Thymus (tissue), 14 donors: ENCODE measurements at places on chromosomes 4 and X. TPM values are rescaled to one million over a fixed set of nuclear protein-coding genes. Genes with fewer than 3 reads are reported as not detected.

Gene PCDH18
- polyA plus RNA-seq = 1.7 TPM

DNA sequence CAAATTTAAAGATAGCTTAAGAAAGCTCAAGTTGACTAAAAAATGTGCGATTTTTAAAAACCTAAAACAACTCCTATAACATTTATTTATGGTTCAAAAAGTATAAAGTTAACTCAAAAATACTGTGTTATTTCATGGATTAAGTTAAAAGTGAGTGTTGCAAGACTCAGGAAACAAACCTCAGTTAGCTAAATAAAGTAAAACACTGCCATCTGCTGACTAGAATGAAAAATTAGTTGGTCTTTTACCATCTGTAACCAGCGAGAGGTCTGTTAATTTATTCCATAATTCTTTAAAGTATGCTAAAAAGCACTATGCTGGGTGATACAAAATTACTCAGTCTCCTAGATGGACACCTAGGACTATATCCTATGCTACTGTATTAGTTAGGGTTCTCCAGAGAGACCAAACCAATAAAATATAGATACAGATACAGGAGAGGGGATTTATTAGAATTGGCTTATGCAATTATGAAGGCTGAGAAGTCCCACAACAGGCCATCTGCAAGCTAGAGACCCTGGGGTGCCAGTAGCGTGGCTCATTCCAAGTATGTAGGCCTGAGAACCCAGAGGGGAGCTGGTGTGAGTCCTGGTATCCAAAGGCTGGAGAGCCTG lies 4.9 kb upstream of the WDFY3 start:
- DNase-seq = no peak

DNA sequence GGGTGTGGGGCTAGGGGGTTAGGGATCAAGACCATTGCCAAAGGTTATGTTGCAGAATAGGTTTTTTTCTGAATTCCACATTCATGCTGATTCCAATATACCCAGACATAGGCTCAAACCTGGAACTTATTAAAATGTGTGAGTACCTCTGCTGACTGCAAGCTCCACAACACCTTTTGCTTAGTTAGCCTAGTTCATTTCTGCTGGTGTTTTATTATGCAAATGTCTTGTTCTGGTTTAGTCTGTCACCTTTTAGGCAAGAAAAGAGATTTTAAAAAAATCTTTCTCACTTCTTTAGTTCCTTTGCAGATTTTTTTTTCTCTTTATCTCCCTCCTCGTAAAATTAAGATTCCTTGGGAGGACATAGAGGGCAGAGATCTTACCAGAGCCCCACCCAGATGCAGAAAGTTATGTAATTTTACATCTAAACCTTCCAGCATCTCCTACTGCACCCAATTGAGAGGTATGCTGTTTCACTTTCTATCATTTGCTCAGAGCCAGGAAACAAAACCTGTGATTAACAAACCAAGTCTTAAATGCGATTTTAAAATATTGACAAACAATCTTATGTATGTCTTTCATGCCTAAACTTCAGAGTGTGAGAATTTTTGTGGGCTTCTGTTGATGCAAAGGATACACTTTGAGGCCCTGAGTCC lies 190.7 kb upstream of the CLNK start:
- no peak for DNase-seq

Gene ADAM29
- 0.05 TPM for polyA plus RNA-seq

DNA sequence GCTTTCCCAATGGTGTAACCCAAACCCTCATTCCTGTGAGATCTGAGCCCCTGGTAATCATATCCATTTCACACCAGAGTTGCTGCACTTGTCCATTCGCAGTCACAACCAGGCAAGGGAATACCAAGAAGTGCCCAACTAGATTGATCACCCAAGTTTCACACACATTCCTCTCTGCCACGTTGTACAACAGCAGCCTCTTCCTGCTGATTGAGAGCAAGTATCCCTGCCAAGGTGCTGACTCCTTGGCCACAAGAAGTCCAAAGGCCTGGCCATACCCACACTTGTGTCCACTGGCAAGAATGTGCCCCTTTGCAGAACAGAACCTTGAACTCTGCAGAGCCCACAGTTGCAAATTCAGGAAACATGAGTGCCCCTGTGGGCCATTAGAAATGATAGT lies 6.5 kb upstream of the ACOT9 start:
- no peak for DNase-seq

GRCh38 chr4:176363072-176363471 lies 43.3 kb downstream of the SPCS3 start:
- no peak for DNase-seq

Gene SFRP2
- polyA plus RNA-seq = 0.96 TPM

DNA sequence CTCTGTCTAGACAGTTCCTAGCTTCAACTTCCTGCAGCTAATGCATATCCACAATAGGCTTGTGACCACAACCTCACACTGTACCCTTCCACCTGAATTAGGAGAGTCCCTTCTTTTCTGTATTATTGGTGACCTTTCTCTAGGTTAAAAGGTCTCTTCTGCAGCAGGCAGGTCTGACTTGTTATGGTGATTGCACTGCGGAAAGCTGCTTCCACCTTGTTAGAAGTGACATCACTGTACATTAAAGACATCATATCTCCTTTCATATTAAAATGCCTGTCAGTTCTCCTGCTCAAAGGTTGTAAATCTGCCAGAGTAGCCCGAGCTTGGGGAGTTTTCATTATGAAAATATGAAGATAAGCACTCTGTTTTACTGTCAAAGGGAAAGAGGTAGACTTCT lies 21.5 kb upstream of the LSM6 start:
- no peak for DNase-seq

Gene DUSP21
- polyA plus RNA-seq = not detected

GRCh38 chrX:155048977-155049619 lies 21.8 kb downstream of the CMC4 start:
- no peak for DNase-seq

Gene PUDP
- 7.9 TPM for polyA plus RNA-seq

DNA sequence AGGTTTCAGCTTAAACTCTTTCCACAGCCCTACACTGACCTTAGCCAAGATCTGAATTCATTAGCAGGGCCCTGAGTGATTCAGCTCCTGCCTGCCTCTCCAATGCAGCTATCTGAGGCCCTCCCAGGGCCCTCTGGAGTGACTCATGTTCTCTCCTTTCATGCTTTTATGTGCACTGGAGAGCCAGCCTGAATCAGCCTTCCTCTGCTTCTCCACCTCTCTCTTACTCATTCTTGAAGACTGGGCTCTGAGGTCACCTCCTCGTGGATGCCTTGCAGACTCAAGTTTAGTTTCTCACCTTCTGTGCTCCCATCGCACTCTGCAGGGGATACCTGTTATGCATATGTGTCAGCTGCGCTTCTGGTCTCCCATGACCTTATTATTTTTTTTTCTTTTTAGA lies 3.1 kb upstream of the OCIAD2 start:
- no peak for DNase-seq

DNA sequence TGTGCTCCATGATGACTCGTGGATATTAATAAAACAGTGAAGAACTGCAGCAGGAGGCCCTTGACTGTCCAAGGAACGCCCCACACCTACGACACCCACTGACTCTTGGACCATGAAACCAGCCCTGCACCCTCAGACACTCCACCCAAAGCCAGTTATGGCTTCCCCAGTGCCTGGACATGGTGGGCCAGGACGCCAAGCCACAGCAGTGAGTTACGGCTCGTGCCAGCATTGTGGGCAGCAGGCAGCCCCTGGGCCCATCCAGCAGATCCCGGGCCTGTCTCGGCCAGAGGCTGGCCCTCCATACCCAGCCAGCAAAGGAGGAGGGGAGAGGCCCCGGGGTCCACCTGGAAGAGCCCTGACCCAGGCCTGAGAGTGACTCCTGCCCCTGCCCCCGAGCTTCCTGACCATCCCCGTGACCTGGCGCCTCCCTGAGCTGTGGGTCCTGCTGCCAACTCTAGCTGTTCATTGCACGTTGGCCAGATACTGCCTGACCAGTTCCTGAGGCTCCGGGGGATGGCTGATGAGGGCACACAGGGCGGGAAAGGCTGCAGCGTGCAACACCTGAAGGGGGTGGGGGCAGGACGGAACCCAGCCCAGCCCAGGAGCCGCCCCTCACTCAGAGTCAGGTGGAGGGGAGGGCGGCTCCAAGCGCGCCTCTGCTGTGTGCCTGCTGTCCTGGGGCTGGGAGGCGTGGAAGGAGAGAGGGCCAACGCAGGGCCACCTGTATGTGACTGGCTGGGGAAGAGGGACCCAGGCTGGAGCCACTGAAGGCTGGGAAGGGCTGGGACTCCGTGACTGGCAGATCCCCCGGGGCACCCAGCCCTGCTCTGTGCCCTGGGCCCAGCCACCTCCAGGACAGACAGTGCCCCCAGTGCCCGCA lies 739 bp downstream of the SLC49A3 start:
- DNase-seq = no peak

Gene TMPRSS11B
- 0.75 TPM for polyA plus RNA-seq

- DNase-seq = no peak
Observed at GRCh38 chr4:87069037-87069742, 134.4 kb downstream of the AFF1 start.

Gene SORCS2
- polyA plus RNA-seq = 2.2 TPM

Gene UPF3B
- polyA plus RNA-seq = 13.7 TPM

Gene TAPT1
- 29.0 TPM for polyA plus RNA-seq

DNA sequence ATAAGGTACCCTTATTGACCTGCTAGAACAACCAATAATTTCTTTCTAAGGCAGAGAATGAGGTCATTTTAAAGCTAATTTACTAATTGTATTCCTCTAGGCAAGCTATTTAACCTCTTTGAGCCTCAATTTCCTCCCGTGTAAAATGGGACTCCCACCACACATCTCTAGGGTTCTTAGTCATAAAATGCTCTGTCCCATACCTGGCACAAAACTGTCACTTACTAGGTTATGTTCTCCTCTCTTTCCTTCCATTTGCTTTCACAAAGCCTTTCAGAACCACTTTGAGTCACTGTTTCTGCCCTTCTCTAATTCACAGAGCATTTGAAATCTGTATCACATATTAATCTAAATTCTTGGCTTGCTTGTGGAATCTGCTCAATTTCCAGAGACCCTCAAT lies 2.4 kb upstream of the GPR82 start:
- no peak for DNase-seq

- no peak for DNase-seq
Observed at GRCh38 chr4:156596026-156596425, 375.6 kb downstream of the PDGFC start.
